H9 (cell line): ENCODE measurements at places on chromosomes 11 and 22. TPM values are rescaled to one million over a fixed set of nuclear protein-coding genes. Genes with fewer than 3 reads are reported as not detected.

DNA sequence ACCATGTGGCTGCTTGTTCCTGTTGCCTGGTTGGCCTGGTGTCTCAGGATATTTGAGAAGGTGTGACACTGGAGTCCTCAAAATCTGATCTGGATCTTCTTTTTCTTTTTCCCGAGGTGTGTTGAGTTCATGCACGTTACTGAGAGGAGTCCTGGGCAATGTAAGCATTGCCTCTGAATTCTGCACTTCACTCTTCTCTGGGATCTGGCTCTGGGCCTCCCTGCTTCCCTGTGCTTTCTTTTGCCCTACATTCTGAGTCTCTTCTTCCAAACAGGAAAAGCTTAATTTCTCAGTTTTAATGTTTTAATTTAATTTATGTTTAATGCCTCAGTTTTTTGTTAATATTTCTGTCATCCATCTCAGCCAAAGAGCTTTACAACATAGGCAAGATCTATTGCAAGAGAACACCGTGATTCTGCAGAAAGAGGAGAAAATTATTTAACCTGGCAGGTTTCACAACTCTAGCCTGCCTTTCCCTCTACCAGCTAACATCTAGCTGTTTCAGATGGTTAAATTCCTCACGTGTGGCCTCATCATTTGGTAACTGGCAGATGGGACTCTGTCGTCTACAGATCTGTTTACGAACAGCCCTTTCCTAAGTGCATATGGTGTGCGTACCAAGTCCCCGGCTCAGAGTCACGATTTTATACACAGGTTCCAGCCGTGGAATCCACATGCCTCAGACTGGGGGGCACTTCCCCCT, 24.7 kb downstream of the LDLRAD3 start:
- no peak for DNase-seq

DNA sequence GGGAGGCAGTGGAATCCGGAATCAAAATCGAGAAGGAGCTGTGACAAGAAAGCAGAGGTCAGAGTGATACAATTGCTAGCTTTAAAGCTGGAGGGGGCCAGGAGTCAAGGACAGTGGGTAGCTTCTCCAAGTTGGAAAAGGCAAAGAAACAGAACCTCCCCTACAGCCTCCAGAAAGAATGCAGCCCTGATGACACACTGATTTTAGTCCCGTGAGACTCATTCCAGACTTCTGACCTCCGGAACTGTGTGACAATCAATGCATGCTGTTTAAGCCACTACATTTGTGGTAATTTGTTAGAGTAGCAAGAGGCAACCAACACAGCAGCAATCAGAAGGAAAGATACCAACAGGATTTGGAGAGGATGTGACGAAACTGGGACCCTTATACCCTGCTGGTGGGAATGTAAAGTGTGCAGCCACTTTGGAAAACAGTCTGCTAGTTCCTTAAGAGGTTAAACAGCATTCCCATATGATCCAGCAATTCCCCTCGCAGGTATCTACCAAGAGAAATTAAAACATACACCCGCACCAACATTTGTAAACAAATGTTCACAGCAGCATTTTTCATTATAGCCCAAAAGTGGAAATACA, 66.7 kb downstream of the DSCAML1 start:
- no peak for DNase-seq

- DNase-seq: no peak
Observed at GRCh38 chr11:134365011-134365925, 33.5 kb downstream of the GLB1L2 start.

DNA sequence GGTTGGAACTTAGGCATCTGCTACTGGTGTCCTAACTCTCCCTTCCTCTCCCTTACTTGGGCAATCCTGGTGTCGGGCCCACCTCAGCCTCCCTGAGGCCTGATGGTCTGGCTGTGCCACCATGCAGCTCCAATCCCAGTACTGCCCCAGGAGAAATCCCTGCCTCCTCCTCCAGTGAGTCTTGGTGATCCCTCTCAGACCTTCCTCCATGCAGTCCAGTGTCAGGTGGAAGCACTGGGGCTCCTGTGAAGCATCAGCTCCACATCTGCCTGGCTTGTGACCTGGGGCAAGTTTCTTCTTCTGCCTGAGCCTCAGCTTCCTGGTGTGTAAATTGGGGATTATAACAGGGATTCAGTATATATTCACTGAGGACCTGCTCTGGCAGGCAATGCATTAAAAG, 1.8 kb upstream of the PELI3 start:
- no peak for DNase-seq

Gene TRIM77
- total RNA-seq: not detected in 2 replicates
